ENCODE measurements at places on chromosomes 12 and 14.

DNA sequence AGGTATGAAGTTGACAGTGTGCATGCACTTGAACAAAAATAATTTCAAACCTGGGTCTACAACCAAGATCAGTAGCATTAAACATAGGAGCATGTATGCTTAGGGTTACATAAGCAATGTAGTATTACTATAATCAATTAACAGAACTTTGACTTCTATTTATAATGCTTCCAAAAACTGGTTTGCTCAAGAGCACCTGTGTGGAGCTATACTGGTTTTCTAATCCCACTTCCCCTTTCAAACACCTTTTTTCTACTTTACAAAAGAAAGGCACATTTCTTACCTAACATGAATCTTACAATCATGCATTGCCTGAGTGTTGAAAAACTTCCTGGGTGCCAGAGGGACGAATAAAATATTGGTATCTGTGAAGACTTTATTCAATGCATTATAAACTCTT lies 72.7 kb downstream of the EFCAB11 start:
- DNase-seq, result no peak

DNA sequence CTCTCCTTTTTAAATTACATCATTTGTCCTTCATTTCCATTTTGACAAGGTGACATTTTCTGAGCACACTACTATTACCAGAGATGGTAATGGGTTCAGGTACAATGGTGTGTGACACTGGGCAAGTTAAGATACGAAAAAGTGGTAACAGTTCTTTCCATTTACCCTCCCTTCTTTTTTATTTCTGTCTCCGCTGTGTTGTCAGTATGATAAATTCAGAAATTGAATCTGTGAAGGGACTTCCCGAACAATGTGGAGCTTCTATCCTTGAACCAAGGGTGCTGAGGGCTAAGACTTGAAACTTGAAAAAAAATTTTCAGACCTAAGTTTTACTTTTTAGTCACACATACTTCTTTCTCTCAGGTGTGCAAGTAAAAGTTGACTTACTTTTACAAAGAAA lies 103.7 kb downstream of the ERC1 start:
- no peak for DNase-seq

DNA sequence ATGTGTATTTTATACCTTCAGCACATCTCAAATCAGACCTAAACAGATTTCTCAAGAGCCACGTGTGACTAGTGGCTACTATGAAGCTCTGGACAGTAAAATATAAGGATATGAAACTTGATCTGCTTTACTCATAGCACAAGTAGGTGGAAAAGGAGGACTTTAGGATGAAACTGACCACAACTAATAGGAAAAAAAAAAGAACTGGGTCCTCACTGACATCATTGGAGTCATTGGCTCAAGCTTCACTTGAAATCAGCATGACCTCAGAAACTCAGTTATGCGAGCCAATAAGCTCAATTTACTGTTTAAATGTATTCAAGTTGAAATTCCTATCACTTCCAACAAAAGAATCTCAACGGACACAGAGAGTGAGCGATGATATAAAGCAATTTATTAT lies 34.1 kb upstream of the CIT start:
- no peak for DNase-seq

GRCh38 chr14:69101331-69101826 lies 51.5 kb downstream of the DCAF5 start:
- no peak for DNase-seq

GRCh38 chr12:128784030-128784760 lies 39.6 kb downstream of the SLC15A4 start:
- DNase-seq, result no peak

GRCh38 chr12:58584880-58585279 lies 335.4 kb downstream of the LRIG3 start:
- no peak for DNase-seq

- no peak for DNase-seq
These were observed 128.4 kb downstream of the GALC start for GRCh38 chr14:87864356-87865270.

DNA sequence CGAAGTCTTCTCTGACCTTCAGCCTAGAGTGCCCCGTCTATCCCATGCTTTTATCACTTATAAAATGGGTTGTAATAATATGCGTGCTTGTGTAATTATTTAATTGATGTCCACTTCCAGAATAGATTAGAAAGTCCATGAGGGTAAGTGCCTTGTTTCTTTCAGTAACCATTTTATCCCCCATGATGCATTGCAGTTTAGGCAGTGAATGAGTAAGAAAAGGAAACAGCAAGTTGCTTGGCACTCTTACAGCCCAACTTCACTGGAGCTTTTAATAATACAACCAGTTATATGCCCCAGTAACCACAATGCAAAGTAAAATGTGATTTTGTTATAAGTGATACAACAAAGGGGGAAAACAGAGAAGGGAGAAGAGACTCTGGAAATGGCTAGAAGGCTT lies 287.3 kb downstream of the MED13L start:
- no peak for DNase-seq

DNA sequence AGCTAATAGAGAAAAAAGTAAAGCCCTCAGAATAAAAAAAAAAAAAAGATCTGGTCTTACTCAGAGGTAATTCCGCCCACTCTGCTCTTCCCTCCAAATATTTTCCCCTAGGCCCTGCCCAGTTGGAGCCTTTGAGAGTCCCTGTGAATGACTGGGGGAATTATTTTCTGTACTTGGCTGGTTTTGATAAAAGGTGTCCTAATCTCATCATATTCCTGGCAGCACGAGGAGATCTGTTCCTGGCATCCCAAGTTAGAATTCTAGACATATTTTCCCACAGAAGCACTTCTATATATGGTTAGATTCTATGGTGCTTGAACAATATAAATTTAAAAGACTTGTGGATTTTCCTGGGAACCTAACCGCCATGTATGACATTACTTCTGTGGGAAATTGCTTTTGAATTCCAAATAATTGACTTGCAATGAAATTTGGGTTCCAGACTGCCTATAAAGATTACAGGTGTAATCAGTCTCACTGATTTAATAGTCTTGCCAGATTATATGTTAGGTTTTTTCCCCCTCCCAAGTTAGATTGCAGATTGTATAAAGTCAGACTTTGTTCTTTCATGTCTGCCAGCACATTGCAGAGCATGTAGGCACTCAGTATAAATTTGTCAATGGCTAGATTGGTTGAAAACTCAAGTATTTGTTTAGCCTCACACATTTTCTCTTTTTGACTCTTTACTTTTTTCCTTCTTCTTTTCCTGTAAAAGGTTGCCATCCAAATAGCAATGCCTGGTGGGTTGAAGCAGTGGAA lies 12.3 kb downstream of the GPX2 start:
- no peak for DNase-seq

DNA sequence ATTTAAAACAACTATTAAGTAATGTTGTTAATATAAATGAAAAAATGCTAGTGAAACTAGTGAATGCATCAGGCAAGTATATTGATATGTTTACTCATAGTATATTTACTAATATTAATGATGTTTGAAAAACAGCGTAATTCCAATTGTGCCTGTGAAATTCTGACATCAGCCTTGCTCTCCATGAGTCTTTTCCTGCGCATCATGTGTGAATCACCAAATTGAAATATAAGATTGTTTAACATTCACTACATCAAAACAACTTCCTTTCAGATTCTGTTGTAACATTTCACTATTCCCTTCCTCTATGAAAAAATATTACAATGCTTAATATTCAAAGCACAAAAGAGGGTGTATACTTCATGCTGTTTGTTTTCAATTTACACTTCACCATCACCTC lies 1995.9 kb upstream of the SEL1L start:
- DNase-seq, result no peak

DNA sequence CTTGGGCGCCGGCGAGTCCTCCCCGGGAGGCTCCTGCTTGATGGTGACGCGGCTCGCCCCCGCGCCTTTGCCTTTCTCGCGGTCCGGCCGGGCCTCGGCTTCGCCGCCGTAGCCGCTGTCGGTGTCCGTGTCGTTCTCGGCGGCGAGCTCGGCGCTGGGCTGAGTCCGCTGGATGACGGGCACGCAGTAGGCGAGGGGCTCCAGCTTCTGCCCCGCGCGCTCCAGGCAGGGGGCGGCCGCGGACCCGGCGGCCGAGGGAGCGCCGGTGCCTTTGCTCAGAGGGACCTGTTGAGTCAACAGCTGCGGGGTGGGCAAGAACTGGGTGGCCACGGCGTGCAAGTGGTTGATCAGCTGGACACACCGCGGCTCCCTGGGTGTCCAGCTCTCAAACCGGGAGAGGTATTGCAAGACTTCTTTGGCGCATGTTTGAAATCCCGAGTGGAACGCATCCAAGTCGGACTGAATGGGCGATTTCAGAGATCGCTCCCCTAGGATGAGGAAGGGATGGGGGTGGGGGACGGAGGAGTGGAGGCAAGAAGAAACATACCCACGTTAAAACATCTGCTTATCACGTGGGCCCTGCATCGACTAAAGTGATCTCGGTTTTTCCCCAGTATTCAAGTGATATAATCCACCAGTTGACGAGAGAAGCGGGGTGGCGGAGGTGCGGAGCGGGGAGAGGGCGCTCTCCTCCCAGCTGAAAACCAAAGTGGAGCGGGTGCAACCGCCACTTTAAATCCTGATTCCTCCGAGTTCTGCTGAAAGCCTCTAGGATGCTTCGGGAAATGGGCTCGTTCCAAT lies 2.0 kb downstream of the BHLHE41 start:
- peak; percentile 43 for DNase-seq

DNA sequence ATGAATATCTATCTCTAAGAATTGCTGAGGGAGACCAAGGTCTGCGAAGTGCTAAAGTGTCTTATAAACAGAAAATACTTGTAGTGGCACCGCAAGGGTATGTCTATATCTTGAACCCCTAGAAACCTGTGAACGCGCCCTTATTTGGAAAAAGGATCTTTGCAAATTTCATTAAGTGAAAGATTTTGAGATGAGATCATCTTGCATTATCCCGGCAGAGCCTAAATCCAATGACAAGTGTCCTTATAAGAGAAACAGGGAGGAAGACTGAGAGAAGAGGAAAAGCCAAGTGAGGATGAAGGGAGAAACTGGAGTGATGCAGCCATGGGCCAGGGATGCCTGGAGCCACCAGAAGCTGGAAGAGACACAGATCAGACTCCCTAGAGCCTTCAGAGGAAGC lies 27.7 kb downstream of the RBM19 start:
- no peak for DNase-seq

DNA sequence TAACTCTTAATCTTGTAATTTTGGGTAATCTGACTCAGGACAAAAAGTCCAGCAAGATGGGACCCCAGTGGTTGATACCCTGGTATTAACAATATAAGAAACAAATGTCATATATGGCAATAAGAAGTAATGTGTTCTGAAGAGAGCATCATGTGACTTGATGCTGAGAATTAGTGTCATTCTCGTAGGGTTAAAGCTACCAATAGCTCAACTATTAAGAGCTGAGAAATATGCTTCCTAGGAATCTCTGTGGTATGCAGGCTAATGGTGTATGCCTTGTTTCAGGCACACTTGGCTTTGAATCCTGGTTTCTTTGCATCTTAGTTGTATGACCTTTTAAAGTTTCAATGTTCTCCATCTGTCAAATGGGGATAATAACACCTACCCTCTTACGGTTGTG lies 9.1 kb downstream of the MYRFL start:
- no peak for DNase-seq

DNA sequence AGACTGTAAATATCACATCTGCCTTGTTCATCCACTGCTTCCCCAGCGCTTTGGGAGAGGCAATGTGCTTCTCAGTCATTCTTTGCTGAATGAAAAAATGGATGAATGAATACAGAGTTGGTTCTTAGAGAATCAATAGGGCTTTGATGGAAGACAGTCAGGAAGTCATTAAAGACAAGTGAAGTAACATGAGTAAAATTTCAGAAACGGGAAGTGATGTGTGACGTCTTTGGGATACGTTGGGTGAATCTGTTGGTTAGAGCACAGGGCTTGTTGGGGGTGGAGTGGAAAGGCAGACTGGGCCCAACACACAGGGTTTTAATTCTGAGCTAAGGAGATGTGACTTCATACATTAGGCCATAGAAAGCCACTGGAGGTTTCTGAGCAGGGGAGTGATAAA lies 39.0 kb upstream of the NRXN3 start:
- no peak for DNase-seq

- no peak for DNase-seq
These were observed 321.1 kb downstream of the NPAS3 start for GRCh38 chr14:33259764-33260163.

GRCh38 chr12:1457901-1458300 lies 136.5 kb downstream of the FBXL14 start:
- no peak for DNase-seq

- DNase-seq, result no peak
These were observed 15.6 kb downstream of the CLECL1 start for GRCh38 chr12:9717070-9717925.

GRCh38 chr12:65741656-65742017 lies 82.6 kb upstream of the HMGA2 start:
- no peak for DNase-seq

DNA sequence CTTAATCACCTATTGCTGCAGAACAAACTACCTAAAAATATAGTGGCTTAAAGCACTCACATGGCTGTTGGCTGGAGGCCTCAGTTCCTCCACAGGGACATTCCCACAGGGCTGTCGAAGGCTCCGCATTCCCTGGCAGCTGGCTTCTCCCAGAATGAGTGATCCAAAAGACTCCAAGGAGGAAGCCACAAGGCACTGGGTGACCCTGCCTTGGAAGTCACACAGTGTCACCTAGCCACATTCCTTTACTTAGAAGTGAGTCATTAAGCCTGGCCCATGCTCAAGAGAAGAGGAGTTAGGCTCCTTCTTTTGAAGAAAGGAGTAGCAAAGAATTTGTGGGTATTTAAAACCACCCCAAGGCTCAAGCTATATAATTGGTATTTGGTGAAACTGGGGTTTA lies 63.9 kb upstream of the MAP1LC3B2 start:
- no peak for DNase-seq

- DNase-seq, result no peak
These were observed 12.2 kb upstream of the TESC start for GRCh38 chr12:117111386-117111785.

Measured in NCI-H774 (cell line).